ENCODE measurements at places on chromosomes 11 and 22.

GRCh38 chr22:45689211-45689610, 17.6 kb downstream of the ATXN10 start:
- no peak for DNase-seq

DNA sequence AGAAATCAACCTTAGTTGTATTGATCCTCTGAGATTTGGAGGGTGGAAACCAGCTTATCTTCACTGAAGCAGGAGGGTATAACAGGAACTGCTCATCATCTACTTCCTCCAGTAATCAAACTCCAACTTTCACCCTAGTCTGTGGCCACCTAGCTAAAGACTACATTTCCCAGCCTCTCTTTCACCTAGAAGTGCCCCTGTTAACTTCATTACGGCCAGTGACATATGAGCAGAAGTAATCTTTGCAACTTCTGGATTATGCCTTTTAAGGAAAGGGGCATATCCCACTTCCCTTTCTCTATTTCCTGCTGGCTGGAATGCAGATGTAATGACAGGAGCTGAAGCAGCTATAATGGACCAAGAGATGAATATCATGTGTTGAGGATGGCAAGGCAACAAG, 7.6 kb upstream of the VPS37C start:
- DNase-seq: no peak

DNA sequence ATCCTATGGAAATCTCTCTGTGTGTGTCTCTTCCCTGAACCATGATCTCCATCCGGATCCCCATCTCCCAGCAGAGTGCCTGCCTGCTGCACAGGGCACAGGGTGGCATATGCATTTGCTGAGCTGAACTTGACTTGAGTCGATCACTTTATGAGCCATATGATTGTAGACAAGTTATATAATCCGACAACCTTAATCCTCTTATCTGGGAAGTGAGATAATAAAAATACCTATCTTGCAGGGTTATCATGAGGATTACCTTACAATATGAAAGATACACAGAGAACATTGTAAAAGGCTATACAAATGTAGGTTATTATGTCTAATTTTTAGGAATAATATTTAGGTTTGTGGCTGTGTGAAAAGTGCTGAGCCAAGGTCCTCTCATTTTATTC, 124.5 kb downstream of the ST3GAL4 start:
- no peak for DNase-seq

- DNase-seq: no peak
Measured at GRCh38 chr11:123505546-123506299, 75.7 kb downstream of the GRAMD1B start.
